ENCODE measurements at places on chromosomes 6 and 20.
A peak's percentile ranks its signal among the peaks of the same experiment; 100 is the strongest.

DNA sequence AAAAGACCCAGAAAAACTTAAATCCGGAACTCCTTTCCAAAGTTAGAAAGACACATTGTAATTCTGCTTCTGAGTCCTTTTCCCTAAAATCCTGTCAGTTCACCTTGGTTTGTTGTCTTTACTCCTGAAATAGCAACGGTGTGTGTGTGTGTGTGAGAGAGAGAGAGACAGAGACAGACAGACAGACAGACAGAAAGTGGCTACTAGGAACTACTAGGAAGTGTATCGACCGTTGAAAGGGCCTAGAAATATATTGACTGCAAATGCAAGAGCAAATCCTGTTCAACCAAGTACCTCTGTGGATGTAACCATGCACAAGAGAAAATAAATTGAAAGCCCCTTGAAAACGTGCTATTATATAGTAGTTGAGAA lies 100.0 kb upstream of the MLIP start:
- no peak for DNase-seq

GRCh38 chr6:136740050-136740974 lies 52.0 kb downstream of the MAP3K5 start:
- no peak for DNase-seq

DNA sequence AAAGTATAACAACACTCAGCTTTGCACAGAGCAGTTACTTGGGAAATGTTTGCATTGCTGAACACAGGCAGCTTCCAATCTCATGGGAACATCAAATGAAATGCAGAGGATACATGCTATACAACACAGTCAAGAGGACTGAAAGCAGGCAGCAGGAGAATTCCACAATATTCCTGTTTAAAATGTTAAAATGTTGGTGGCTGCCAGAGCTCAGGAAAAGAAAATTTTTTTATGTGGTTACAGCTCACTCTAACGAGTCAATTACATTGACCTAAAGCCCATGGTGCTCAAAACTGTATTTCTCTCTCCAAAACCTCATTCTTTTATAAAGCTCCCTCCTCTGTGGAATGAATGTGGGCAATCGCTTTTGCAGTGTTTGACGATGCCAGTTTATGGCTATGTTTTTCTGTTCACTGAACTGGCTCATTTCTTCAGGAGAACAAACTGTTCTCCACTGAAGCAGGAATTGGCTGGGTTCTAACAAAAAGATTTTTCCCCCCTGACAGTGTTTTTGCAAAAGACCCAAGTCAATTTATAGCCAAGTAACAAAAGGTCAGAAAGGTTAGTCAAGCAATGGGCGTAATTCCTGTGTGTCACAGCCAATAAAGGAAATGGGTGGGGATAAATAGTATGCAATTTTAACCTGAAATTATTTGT lies 69.0 kb downstream of the ZHX3 start:
- no peak for DNase-seq

DNA sequence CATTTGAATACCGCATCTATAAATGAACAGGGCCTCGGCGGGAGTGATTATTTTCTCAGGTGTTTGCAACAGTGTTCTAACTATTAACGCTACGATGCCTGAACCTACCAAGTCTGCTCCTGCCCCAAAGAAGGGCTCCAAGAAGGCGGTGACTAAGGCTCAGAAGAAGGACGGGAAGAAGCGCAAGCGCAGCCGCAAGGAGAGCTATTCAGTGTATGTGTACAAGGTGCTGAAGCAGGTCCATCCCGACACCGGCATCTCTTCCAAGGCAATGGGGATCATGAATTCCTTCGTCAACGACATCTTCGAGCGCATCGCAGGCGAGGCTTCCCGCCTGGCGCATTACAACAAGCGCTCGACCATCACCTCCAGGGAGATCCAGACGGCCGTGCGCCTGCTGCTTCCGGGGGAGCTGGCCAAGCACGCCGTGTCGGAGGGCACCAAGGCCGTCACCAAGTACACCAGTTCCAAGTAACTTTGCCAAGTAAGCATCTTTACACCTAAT lies 70.9 kb downstream of the HFE start:
- no peak for DNase-seq

DNA sequence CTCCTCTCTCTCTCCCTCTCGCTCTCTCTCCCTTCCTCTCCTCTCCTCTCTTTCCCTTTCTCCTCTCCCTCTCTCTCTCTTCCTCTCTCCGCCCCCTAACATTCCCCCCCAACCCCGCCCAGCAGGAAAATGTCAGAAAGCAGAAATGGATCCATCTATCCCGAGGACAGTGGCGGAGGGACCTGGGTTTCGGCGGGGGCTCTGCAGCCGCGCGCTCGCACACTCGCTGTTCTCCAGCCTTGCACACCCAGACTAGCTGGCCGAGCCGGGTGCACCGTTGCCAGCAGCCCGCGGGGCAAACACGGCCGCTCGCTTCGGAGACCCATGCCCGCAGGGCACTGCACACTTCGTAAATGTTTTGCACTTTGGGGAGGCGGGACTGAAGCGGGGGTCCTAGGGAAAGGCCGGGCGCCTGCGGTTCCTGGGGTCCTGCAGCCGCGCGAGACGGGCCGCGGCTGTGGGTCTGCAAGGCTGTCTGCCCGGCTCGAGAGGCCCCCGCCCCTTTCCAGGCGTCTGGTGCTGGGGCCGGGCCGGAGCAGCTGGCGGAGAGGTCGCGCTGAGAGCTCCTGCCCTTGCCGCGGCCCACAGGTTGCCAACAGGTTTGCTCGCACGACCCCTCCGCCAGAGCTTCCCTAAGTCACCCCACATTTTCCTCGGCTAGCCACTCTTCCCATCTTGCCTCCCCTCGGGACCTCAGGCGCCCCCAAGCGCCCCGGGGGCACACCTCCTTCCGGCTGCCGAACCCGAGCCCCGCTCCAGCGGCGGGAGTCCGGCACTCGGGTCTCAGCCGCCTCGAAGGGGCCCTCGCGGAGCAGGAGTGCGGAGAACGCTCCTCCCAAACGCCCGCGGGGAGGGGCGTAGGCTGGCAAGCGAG lies 818 bp upstream of the MDGA1 start:
- DNase-seq, result peak; percentile 72

DNA sequence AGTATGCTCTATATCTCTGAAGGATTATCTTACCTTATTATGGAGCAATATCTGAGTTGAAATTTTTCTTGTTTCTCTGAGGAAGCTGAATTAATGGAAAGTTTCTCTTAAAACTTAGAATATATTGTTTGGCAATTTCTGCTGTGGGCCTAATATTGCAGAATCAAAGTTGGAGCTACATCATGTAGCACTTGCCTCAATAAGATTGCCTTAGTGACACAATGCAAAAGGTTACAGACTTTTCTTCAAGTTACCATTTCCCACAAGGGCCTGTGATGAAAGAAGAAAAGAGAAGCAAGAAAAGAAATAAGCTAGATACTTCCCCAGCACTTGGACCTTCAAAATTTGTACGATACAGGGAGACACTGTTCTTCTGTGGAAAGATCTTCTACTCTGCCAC lies 151.2 kb downstream of the SOBP start:
- no peak for DNase-seq

GRCh38 chr6:154058963-154059680 lies 20.1 kb downstream of the OPRM1 start:
- DNase-seq, result no peak

- no peak for DNase-seq
Observed at GRCh38 chr6:80331974-80332373, 225.5 kb downstream of the BCKDHB start.

Data from CD4-positive, alpha-beta T cell treated with Interleukin-12 subunit alpha and Interleukin-12 subunit beta, for 1 hour (primary cell).